Globus pallidus (tissue), 1 donor: ENCODE measurements at places on chromosomes 5 and 9.

DNA sequence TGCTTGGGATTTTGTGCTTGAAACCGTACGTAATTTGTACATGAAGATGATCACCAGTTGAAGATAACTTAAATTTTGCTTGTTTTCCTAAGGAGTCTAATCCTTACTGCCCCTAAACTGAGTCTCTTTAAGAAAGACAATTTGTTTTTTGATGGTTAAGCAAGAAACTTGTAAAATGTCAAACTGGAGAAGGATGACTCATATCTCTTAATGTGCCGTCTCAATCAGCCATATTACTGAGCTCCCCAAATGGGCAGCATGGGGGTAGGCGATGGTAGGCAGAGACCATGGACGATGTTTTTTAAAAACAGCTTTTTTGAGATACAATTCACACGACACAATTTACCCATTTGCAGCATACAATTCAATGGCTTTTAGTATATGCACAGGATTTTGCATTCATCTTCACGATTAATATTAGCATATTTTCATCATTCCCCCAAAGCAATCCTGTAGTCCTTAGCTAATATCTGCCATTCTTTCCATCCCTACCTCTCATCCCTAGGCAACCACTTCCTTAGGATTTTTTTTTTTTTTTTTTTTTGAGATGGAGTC, 14.3 kb downstream of the ARHGAP26 start:
- DNase-seq: no peak

GRCh38 chr5:120817044-120817985, 353.2 kb downstream of the PRR16 start:
- DNase-seq: no peak

DNA sequence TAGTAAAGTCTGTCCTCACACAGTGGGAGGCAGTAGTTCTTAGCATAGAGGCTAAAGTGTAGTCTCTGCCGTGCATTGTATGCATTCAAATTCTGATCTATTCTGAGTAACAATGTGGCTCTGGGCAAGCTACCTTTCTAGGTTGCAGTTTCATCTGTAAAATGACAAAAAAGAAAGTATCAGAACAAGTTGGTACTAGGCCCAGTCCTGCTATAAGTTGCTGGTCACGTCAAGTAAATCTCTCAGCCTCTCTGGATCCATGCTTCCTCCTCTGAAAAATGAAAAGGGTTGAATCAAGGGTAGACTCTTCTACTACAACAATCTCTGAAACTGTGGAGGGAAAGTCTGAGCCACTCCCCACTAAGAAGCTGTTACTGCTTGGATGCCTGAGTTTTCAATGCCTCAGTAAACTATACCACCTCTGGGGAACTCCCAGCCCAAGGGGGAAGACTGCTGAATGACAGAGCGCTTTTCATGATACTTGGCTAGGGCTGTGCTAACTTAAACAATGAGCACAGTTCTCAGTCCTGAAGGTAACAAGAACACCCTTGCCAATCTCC, 34.5 kb upstream of the SPARC start:
- DNase-seq: no peak

- no peak for DNase-seq
Measured at GRCh38 chr5:154962494-154962893, 21.6 kb downstream of the MRPL22 start.

GRCh38 chr9:121274851-121275250, 6.9 kb downstream of the GSN start:
- DNase-seq: peak; percentile 7

DNA sequence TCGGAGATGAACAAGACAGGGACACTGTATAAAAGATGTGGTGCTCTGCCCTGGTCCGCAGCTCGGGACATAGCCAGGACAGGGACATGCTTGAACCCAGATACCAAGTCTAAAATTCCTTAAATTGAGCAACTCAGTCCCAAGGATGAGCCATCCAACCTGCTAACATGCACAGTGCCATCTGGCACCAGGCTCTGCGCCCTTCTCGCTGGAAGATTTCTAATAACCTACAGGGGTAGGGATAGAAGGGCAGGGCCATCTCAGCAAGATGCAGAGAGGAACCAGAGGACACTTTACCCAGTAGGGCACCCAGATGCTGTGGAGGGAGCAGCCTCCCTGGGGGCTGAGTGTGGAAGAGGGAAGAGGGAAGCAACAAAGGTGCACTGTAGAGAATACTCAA, 60.1 kb downstream of the SEMA4D start:
- no peak for DNase-seq
